CD4-positive, alpha-beta memory T cell (primary cell): ENCODE measurements at places on chromosomes 11 and 22.

DNA sequence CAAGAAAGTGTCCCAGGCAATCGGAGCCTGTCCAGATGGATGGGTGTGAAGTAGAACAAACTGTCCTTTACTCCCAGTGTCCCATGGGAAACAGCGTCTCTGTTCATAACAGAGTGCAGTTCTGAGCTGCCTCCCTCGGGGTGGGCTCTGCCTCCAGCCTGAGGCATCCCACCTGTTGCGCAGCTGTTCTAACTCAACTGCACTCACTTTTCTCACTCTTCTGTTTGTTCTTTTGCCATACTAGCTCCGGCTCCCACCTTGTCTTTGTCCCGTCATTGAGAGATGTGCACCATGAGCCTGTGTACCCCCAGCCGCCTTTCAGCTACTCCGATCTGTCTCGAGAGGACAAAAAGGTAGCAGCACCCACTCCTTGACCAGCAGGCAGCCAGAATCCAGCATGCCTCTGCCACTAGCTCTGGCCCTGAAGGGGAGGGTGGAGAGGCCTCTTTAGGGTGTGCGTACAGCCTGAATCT, 20.7 kb upstream of the CDC42EP2 start:
- no peak overlapping the region for H3K4me3 ChIP-seq
- H3K27me3 ChIP-seq: no peaks in the 10 kb centered on the region
- H3K4me1 ChIP-seq: no peaks in the 10 kb centered on the region
- H3K27ac ChIP-seq: no peak overlapping the region
- peaks cover 44% of the 10 kb centered on the region for H3K36me3 ChIP-seq
- no peak for DNase-seq

- no peaks in the 10 kb centered on the region for H3K27me3 ChIP-seq
- H3K27ac ChIP-seq: no peak overlapping the region
- H3K36me3 ChIP-seq: peaks cover 6% of the 10 kb centered on the region
Measured at GRCh38 chr22:19805821-19806212, 45.2 kb downstream of the TBX1 start.

DNA sequence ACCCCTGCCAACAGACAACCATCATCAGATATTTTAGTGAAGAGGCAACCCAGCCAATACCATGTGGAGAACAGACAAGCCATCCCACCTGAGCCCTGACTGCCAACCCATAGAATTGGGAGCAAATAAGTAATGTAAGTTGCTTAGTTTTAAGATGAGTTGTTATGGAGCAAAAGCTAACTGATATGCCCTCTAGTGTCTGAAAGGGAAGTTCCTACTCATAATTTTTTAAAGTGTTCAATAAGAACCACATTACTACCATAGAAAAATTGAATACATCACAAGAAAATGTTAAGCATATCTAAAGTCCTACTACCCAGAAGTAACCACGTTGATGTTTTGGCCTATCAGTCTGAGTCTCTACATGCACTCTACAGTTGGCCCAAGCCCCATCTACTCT, 50.8 kb upstream of the SLC36A4 start:
- H3K36me3 ChIP-seq: no peaks in the 10 kb centered on the region
- DNase-seq: no peak
- no peak overlapping the region for H3K4me3 ChIP-seq
- H3K27ac ChIP-seq: no peak overlapping the region
- H3K4me1 ChIP-seq: no peaks in the 10 kb centered on the region
- no peaks in the 10 kb centered on the region for H3K27me3 ChIP-seq

- H3K36me3 ChIP-seq: peaks cover 4% of the 10 kb centered on the region
- no peak overlapping the region for H3K4me3 ChIP-seq
- H3K27ac ChIP-seq: no peak overlapping the region
- DNase-seq: no peak
- H3K27me3 ChIP-seq: no peaks in the 10 kb centered on the region
Measured at GRCh38 chr11:129935723-129936122, 40.3 kb upstream of the NFRKB start.
